ENCODE measurements at places on chromosomes 3 and 15. TPM values are rescaled to one million over a fixed set of nuclear protein-coding genes. Genes with fewer than 3 reads are reported as not detected.

The PAK6 gene
- total RNA-seq = not detected

The EBLN2 gene
- 9.6 TPM for total RNA-seq

The LMCD1 gene
- 20.6 TPM for total RNA-seq

The HCLS1 gene
- total RNA-seq = 31.9 TPM

The ERC2 gene
- 0.49 TPM for total RNA-seq

The DUOX2 gene
- total RNA-seq = not detected

The SEMA3B gene
- 0.49 TPM for total RNA-seq
